ENCODE measurements at places on chromosomes 7 and 10.

DNA sequence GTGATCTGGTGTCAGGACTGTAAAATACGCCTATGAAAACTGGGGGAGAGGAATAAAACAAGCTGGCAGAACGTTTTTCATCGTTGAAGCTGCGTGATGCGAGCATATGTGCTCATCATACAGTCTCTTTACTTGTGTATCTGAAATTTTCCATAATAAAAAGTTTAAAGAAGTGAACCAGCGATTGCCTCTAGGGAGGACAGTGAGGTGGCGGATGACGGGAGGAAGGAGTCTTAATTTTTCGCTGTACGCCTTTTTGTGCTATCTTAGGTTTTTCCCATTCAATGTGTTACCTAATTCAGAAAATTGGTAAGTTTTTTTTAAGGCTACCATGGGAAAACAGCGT lies 891 bp upstream of the WAPL start:
- DNase-seq = no peak

DNA sequence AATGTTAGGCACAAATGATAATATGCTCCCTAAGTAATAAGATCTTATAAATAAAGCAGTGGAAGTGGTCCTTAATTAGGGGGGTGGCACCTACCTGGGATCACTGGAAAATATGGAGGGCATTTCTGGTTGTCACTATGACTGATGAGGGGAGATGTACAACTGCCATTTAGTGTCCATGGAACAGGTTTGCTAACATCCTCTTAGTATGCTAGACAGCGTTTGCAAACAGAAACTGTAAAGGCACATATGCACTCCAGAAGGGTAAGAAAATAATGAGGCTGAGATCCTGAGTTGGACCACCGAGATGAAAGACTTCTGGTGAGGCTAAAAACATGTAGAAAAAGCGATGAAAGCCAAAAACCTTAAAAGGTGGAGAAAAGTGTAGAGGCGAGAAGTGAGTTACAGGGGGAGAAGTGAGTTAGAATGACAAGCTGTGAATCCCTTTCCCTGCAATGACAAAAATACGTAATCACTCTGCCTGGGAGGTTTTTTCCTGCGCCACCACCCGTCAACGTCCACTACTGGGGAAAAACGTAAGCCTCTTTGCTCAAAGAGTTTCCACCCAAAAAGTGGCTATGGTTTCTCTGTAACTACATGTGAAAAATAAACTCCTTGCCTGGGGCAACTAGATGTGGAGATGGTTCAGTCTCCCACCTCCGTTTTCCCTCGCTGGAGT lies 767 bp downstream of the KRIT1 start:
- DNase-seq = no peak

DNA sequence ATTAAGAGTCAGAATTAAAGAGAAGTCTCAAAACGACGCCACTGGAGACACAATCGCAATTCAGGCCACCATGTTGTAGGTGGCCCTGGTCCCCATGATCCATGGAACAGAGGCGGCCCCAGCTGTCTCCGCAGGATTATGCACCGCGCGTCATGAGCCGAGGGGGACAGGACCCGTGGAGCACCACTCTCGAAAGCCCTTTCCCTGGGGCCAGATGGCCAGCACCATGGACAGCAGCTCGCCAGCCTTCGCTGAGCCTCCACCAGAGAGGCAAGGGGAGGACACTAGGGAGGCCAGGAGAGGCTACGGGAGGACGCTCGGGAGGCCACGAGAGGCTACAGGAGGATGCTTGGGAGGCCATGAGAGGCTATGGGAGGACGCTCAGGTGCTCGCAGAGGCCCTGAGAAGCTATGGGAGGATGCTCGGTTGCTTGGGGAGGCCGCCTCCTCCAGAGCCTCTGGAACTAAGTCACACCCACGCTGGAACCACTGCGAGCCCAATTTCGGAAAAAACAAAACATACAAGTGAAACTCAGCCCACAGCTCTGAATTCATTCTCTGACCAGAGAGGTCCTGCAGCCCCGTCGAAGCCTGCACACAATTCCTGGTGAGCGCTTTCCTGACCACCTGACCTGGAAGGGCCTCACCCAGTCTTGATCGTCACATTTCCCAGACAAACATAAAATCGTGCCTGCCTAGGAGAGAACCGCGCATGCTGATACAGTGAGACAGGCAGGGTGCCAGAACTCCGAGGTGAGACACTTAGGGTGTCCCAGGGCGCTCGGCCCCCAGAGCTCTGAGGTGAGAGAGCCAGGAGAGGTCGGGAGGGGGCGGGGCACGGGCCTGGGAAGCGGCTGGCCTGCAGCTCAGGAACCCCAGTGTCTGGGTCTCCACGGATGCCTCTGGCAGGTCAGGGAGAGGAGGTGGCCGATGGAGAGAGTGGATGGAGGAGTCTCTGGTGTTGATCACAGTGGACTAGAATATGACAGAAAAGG lies 224.4 kb downstream of the PTPRN2 start:
- DNase-seq = no peak

DNA sequence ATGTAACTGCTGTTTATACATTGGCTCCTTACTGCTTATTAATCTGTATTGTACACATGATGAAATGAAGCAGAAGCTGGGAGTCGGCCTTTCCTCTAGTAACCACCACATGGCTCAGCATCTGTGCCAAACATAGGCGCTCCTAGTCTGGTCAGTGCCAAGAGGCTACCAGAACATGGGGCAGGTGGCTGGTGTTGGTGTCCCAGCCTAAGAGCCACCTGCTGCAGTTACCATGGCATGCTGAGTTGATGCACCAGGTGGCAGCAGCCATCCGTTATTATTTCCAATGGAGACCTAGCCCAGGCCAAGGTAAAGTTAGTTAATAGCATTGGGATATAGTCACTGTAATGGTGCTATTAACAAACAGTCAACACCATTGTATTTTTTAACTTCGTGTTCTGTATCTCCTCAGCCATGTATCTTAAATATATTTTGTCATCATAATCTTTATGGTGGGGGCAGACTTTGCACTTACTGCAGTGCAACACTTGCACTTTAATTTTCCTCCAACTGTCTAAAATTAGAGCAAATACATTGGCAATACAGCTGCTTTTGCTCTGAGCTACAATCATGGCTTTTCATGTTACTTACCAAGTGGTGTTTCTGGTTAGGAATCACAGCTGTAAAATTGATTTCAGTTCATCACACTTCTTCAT lies 33.1 kb downstream of the HBP1 start:
- no peak for DNase-seq

DNA sequence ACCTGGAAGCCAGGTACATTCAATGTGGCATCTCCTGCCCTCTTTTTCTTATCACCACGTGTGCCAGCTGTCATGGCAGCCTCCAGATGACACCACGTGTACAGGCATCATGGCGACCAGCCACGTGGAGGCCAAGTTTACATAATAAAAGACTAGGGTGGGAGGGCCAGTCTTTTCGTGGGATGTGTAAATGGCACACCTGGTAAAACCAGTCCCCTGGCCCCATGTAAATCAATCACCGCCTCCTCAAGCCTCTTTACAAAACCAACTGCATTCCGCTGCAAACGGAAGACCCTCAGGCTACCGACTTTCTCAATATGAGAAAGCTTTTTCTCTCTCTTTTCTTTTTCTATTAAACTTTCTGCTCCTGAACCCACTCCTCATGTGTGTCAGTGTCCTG lies 65.1 kb upstream of the PHF14 start:
- DNase-seq = no peak

- no peak for DNase-seq
These were observed 2.8 kb downstream of the MCU start for GRCh38 chr10:72694476-72695369.

- no peak for DNase-seq
These were observed 13.0 kb upstream of the SCART1 start for GRCh38 chr10:133440633-133441285.

DNA sequence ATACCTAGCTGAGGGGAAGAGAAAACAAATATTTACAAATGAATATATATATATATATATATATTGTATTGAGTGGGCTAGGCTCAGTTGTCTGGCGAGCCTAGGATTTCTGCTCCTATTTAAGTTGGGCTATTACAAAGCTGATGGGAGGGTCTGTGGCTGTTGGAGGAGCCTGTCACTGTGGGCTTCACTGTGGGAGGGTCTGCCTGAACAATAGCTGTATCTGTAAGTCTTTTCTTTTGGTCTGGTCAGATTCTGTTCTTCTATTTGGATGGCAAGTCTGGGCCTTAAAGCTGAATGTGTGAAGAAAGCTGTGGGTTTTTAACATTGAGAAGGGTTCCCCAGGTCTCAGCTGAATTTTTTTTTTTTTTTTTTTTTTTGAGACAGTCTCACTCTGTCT lies 220.6 kb upstream of the LYZL1 start:
- DNase-seq = no peak
